ENCODE measurements at places on chromosomes 7 and 10.

DNA sequence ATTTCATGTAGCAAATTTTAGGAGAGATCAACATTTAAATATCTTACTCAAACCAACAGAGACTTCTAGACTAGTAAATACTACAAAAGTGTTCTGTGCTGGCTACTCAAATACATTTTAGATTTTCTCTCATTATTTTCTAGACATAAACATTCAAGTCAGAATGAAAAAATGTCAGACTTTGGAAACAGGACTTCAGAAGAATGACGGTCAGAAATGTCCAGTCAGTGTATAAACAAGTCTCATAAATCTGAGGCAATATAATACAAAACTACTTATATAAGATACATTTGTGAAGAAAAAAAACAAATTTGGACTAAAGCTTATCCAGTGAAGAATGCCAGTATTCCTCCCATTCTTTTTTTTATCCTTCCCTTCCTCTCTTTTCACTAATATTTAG, 25.9 kb downstream of the RNLS start:
- DNase-seq = no peak
- no peak overlapping the region for H3K27ac ChIP-seq
- H3K4me3 ChIP-seq = no peak overlapping the region

- H3K27me3 ChIP-seq = peaks cover 32% of the 10 kb centered on the region
- H3K4me1 ChIP-seq = no peaks in the 10 kb centered on the region
- H3K36me3 ChIP-seq = no peaks in the 10 kb centered on the region
- no peak for DNase-seq
- no peak overlapping the region for H3K27ac ChIP-seq
Observed at GRCh38 chr10:127243490-127244272, 47.3 kb upstream of the INSYN2A start.

DNA sequence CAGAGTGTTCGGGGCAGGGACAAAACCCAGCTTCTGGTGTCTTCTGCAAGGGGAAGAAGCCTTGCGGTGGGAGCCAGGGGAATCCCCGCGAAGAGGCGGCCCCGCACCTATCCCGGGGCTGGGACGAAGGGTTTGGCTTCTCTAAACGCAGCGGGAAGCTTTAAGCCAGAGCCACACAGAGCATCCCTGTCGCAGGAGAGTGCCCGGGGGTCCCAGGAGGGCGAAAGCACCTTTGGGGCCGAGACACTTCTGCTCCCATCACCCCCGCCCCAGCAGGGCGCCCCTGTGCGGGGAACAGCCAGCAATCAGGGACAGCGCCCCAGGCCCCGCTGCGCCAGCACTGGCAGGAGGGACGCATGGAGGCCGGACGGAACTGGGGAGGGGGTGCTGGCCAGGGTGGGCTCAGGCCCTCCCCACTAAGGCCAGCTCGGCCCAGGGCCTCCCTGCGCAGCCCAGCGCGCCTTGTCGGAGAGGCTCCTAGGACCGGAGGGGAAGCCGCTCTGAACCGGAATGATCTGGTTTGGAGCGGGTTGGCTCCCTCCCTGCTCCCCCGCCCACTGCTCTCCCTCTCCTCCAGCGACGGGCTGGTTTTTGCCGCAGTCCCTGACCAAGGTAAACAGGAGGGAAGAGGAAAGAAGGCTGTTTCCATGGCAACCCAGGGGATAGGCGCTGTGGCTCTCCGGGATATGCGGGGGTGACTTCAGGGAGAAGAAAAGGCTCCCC, 63.9 kb downstream of the TMEM209 start:
- no peaks in the 10 kb centered on the region for H3K36me3 ChIP-seq
- no peak for DNase-seq
- H3K27ac ChIP-seq = peak overlapping the region; percentile 81

DNA sequence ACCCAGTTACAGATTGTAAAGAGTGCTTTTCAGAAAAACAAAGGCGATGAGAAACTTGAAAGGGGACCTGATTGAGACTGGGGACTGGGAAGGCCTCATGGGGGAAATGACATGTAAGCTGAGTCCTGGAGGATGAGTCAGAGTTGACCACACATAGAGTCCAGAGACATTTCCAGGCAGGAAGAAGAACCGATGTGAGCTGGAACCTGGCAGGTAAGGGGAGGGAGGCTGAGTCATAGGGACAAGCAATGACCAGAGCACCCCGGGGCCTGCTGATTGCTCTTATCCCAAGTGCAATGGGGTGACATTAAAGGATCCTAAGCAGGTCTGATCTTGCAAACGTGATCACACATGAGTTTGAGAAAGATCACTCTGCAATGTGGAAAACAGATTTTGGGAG, 11.7 kb downstream of the TLL2 start:
- H3K36me3 ChIP-seq = peaks cover 6% of the 10 kb centered on the region
- H3K4me1 ChIP-seq = no peaks in the 10 kb centered on the region
- no peak overlapping the region for H3K4me3 ChIP-seq
- peaks cover 35% of the 10 kb centered on the region for H3K27me3 ChIP-seq
- no peak for DNase-seq

- no peak overlapping the region for H3K4me3 ChIP-seq
- no peak overlapping the region for H3K27ac ChIP-seq
- DNase-seq = no peak
- H3K36me3 ChIP-seq = no peaks in the 10 kb centered on the region
- H3K27me3 ChIP-seq = peaks cover 6% of the 10 kb centered on the region
Observed at GRCh38 chr10:130244928-130245495, 108.8 kb downstream of the GLRX3 start.

GRCh38 chr10:128713471-128713870, 587.2 kb upstream of the MKI67 start:
- H3K4me1 ChIP-seq = no peaks in the 10 kb centered on the region
- H3K27ac ChIP-seq = no peak overlapping the region
- DNase-seq = no peak
- peaks cover 17% of the 10 kb centered on the region for H3K27me3 ChIP-seq
- no peak overlapping the region for H3K4me3 ChIP-seq

DNA sequence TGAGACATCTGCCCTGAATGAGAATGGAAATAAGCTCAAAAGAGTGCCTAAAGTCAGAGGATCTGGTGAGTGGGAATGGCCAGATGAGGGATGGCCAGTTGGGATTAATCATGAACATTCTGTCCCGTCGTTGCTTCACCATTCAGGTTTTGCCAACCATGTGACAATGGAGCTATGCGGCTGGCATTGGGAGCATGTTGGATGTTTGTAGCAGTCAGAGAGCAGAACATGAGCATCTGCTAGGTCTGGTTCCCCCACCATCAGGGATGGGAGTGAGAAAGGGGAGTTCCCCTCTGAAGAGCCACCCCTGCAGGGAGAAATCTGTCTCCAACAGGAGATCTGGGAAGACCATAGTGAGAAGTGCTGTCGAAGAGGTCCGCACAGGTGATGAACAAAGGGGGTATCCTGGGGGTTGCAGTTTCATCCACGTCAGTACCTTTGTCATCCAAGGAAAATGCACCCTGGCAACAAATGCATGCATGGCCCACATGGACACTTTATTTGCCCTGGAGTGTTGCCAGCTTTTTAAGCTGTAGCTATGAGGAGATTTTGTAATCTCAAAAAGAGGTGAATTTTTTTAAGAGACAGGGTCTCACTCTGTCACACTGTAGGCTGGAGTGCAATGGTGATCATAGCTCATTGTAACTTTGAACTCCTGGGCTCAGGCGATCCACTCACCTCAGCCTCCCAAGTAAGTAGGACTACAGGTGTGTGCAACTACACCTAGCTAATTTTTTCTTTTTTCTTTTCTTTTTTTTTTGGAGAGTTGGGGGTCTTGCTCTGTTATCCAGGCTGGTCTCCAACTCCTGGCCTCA, 190.2 kb downstream of the CAMK1D start:
- no peak overlapping the region for H3K4me3 ChIP-seq
- H3K36me3 ChIP-seq = no peaks in the 10 kb centered on the region
- no peaks in the 10 kb centered on the region for H3K27me3 ChIP-seq
- peak overlapping the region; percentile 75 for H3K27ac ChIP-seq

DNA sequence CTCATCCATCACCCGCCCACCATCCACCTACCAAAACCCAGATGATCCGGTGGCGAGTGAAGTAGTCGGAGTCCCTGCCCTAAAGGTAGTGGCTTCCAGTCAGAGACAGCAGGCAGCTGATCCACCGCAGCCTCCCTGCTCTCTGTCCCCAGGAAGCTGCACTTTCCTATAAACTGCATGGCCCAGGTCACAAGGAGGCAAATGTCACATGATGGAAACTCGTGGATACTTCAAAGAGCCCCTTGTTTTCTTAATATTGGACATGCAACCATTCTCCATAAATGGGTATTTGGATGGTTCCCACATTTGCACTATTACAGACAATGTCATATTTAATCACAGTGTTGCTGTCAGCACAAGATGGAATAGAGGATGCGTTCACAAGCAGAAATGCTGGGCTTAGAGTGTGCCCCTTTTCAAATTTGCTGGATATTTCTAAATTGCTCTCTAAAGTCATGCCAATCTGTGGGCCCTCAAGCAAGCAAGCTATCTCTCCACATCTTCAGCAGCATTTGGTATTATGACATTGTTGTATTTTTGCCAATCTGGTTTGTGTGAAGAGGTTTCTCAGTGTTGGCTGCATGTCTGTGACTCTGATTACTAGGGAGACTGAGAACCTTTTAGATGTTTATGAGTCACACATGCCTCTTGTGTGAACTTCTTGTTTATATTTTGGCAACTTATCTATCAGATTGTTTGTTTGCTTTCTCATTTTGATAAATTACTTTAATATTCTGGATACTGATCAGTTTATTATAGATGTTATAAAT, 822.0 kb downstream of the TNS3 start:
- no peak for DNase-seq
- H3K4me3 ChIP-seq = no peak overlapping the region
- H3K27me3 ChIP-seq = no peaks in the 10 kb centered on the region
- H3K27ac ChIP-seq = no peak overlapping the region
- no peaks in the 10 kb centered on the region for H3K4me1 ChIP-seq
- no peaks in the 10 kb centered on the region for H3K36me3 ChIP-seq

- no peak overlapping the region for H3K4me3 ChIP-seq
- no peak overlapping the region for H3K27ac ChIP-seq
- DNase-seq = no peak
- no peaks in the 10 kb centered on the region for H3K36me3 ChIP-seq
- no peaks in the 10 kb centered on the region for H3K4me1 ChIP-seq
- H3K27me3 ChIP-seq = no peaks in the 10 kb centered on the region
Observed at GRCh38 chr7:149375234-149376008, 85.4 kb downstream of the ZNF777 start.

- peak overlapping the region; percentile 93 for H3K27ac ChIP-seq
- H3K4me1 ChIP-seq = peaks cover 14% of the 10 kb centered on the region
- H3K4me3 ChIP-seq = peak overlapping the region; percentile 88
- no peaks in the 10 kb centered on the region for H3K27me3 ChIP-seq
Observed at GRCh38 chr10:103584216-103585010, 90.9 kb downstream of the NEURL1 start.

GRCh38 chr7:13835442-13835841, 154.0 kb downstream of the ETV1 start:
- no peak overlapping the region for H3K27ac ChIP-seq
- peaks cover 7% of the 10 kb centered on the region for H3K27me3 ChIP-seq
- DNase-seq = no peak
- no peak overlapping the region for H3K4me3 ChIP-seq

- H3K27me3 ChIP-seq = peaks cover 48% of the 10 kb centered on the region
- H3K36me3 ChIP-seq = no peaks in the 10 kb centered on the region
- H3K4me1 ChIP-seq = no peaks in the 10 kb centered on the region
- DNase-seq = no peak
Observed at GRCh38 chr10:16392531-16393069, 44.2 kb upstream of the PTER start.

- no peak for DNase-seq
- peaks cover 8% of the 10 kb centered on the region for H3K27me3 ChIP-seq
- no peaks in the 10 kb centered on the region for H3K36me3 ChIP-seq
- H3K4me1 ChIP-seq = no peaks in the 10 kb centered on the region
- H3K4me3 ChIP-seq = no peak overlapping the region
Observed at GRCh38 chr10:33802566-33802965, 468.1 kb upstream of the NRP1 start.

GRCh38 chr10:127875449-127875765, 17.3 kb downstream of the CLRN3 start:
- peaks cover 14% of the 10 kb centered on the region for H3K4me1 ChIP-seq
- H3K27me3 ChIP-seq = peaks cover 41% of the 10 kb centered on the region
- H3K36me3 ChIP-seq = peaks cover 4% of the 10 kb centered on the region

GRCh38 chr7:85030893-85031292, 156.0 kb downstream of the SEMA3D start:
- no peak overlapping the region for H3K27ac ChIP-seq
- no peak for DNase-seq
- H3K27me3 ChIP-seq = no peaks in the 10 kb centered on the region
- H3K4me3 ChIP-seq = no peak overlapping the region
- H3K36me3 ChIP-seq = no peaks in the 10 kb centered on the region

DNA sequence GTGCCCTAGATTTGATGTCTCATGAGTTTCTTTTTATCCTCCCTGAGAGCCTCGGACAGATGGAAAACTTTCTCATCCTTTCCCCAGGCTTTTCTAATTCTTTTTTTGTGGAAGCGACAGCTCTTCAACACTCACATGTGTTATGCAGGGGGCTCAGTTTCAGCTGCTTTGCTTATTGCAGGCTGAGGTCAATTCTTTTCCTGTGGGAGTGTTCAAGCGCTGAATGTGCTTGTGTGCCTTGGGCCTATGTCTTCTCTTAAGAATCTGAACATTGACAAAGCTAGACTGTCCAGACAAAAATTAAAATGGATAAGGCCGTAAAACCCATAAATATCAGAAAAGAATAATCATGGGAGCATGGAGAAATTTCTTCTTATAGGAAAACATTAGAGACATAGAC, 125.2 kb upstream of the STEAP4 start:
- DNase-seq = no peak
- H3K27ac ChIP-seq = no peak overlapping the region
- H3K4me1 ChIP-seq = no peaks in the 10 kb centered on the region
- H3K4me3 ChIP-seq = no peak overlapping the region
- H3K36me3 ChIP-seq = no peaks in the 10 kb centered on the region

- H3K4me3 ChIP-seq = peak overlapping the region; percentile 98
- DNase-seq = no peak
Observed at GRCh38 chr10:80462981-80463741, 9.1 kb downstream of the TSPAN14 start.

DNA sequence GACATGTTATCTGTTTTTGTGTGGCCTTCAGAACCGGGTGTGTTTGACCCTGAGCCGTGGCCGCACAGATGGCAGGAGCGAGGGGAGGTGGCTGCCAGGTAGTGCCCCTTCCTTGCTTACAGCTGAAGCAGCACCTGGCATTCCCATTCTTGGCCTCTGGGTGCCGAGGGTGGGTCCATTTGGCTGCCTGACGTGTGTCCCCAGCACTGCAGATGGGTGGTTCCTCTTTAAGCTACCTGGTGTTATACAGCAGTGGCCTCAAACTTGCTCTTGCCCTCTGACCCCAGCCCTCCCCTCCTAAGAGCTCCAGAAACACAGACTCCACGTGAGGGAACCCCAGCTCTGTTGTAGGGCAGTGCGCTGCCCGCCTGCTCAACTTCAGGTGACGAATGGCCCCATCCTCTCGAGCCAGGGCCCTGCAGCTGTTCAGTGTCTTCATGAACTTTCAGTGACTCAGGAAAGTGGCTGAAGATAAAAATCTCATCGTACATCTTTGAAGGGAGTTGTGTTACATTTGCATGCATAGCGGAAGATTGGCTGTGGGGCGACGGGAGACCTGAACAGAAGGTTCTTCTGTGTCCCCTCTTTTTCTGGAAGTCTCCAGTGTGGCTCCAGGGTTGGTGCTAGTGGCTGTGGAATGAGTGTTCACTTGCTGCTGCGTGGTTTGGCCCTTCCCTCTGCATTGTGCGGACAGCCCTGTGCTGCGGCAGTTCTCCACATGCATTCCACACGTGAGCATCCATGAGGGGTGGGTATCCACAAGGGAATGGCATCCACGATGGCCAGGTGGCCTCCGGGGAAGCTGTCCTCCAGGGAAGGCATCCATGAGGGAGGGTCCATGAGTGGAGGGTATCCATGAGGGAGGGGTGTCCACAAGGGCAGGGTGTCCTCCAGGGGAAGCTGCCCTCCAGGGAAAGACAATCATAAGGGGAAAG, 91.6 kb downstream of the INPP5A start:
- H3K4me1 ChIP-seq = peaks cover 43% of the 10 kb centered on the region
- no peaks in the 10 kb centered on the region for H3K27me3 ChIP-seq

- no peak for DNase-seq
- peak overlapping the region; percentile 51 for H3K27ac ChIP-seq
- peak overlapping the region; percentile 19 for H3K4me3 ChIP-seq
Observed at GRCh38 chr10:111146025-111146640, 69.3 kb downstream of the ADRA2A start.

All from T-helper 17 cell (primary cell).